ENCODE measurements at places on chromosomes 4 and X.

GRCh38 chr4:21195682-21196081 lies 495.4 kb downstream of the PACRGL start:
- DNase-seq: no peak

GRCh38 chr4:86919561-86920223 lies 15.1 kb upstream of the AFF1 start:
- no peak for DNase-seq

GRCh38 chr4:7842384-7843279 lies 97.0 kb downstream of the AFAP1 start:
- DNase-seq: no peak

- no peak for DNase-seq
Observed at GRCh38 chrX:118682258-118683014, 45.0 kb upstream of the IL13RA1 start.

GRCh38 chr4:7324651-7325121 lies 110.0 kb downstream of the PSAPL1 start:
- no peak for DNase-seq

DNA sequence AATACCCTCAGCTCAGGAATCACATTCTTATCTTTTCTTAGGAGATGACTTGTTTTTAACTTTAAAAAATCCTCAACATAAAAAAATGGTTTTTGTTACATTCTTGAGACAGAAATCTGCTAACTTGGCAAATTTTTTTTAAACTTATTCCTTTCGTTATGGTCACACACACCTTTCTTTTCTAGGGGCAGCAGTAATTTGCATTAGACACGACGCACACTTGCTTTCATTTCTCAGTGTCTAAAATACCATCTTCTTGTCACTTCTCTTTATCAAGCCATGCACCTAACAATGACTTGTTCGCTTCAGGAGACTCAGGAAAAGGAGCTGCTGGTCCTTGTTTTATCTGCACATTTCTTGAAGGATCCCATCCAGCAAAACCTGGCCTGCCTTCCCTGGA lies 112.6 kb upstream of the TBL1X start:
- no peak for DNase-seq

- no peak for DNase-seq
Observed at GRCh38 chrX:13120017-13120416, 75.6 kb upstream of the FAM9C start.

All from activated T-cell treated with anti-CD3 and anti-CD28 coated beads for 4 hours (primary cell).